ENCODE measurements at places on chromosomes 12 and 14.

DNA sequence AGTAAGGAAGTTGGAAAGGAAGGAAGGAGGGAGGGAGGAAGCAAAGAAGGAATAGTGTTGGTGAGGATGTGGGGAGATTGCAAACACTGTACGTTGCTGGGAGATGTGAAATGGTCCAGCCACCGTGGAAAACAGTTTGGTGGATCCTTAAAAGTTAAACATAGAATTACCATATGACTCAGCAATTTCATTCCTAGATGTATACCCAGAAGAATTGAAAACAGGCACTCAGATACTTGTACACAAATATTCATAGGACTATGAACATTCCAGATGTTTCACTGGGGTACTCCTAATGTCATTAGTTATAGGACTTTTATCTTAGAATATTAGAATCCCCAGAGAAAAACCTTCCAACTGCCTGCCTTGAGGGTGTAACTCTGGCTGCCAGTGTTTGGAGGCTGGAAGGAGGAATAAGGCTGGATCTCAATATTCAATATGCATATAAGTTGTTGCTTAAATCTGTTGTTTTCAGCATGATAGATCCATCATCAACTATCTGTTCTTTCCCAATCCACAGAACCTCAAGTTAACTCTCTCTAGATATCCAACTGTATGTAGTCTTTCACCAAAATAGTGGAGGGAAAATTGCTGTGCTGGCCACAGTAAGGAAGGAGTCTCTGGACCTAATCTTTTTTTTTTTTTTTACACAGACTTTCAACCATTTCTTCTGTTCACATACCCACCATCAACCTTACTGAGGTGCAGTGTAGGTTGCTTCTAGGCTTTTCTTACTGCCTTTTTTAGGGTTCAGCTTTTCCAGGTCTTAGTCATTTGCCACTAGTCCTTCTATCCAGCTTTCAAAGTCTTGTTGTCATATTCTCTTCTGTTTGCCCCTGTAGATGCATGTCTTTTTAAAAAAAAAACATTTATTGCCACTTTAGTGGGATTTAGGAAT lies 94.5 kb downstream of the DNAI7 start:
- no peak for DNase-seq

- DNase-seq: no peak
These were observed 80.9 kb downstream of the RPS6KA5 start for GRCh38 chr14:90979515-90979914.

DNA sequence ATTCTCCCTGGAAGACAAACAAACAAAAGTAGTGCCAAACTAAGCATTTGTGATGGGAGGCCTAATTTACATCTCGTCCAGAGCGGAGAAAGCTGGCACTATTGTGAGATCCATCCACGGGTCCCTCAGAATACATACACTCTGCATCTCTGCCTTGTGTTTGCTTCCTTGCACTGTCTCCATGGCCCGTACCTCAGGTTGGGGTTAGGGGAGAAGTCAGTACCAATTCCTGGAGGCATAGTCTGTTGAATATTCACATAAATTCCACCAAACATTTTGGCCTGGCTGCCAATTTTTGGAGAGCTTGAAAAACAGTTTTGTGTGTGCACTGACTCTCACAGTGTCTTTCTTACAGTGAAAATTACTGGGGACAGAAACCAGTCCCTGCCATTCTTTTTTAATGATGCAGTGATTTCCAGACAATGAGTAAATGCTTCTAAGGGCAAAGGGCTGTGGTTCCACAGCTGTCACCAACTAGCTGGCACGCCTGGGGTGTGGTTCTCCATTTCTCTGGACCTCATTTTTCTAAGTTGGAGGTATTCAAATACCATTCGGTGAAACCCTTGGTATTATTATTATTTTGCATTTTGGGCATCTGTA lies 119.7 kb upstream of the HIF1A start:
- DNase-seq: no peak

DNA sequence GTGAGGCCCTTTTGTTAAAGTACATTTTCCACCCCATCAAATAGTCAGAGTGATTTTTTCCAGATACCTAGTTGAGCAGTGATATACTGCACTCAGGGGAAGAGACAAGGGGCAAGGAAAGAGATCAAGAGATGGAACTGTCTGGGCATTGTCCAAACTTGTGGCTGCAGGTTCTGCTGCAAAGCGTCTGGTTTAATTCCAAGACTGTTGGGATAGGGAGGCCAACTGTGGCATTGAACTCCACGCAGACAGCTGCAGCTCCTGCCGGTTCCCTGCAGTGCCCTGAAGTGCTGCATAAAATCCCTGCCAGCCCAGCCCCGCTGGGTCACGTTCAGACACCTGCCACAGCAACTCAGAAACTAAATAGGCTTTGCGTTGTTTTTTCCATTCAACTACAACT lies 30.5 kb downstream of the RPH3A start:
- peak; percentile 56 for DNase-seq
